Hippocampal formation (tissue), 2 donors: ENCODE measurements at places on chromosomes 2 and 18.

DNA sequence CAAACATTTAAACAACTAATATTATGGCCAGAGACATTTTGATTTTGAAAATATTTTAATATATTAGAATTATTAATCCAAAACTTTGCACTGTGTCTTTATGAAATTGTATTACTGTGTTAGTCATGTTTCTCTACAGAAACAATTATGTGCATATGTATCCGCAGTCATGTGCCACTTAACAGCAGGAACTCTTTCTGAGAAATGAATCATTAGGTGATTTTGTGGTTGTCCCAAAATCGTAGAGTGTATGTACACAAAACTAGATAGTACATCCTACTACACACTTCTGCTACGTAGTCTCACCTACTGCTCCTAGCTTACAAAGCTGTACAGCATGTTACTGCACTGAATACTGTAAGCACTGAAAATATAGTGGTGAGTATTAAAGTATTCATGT is 479.2 kb upstream of the DSEL start:
- no peak for DNase-seq

- no peak for DNase-seq
These were observed 62.5 kb upstream of the STAM2 start for GRCh38 chr2:152238016-152238415.

GRCh38 chr2:68819556-68819955 is 51.6 kb downstream of the BMP10 start:
- DNase-seq, result no peak

- DNase-seq, result no peak
These were observed 582.1 kb upstream of the SETBP1 start for GRCh38 chr18:44098551-44099098.

DNA sequence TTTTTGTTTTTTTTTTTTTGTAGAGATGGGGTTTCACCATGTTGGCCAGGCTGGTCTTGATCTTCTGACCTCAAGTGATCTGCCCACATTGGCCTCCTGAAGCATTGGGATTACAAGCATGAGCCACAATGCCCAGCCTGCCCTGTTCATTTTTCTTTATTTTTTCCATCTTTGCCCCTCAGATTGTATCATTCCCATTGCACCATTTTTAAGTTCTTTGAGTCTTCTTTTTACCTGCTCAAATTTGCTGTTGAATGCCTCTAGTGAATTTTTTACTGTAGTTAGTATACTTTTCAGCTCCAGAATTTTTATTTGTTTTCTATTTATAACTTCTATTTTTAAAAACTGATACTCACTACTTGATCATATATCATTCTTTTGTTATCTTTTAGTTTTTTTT is 101.4 kb upstream of the SLC4A10 start:
- DNase-seq, result no peak

DNA sequence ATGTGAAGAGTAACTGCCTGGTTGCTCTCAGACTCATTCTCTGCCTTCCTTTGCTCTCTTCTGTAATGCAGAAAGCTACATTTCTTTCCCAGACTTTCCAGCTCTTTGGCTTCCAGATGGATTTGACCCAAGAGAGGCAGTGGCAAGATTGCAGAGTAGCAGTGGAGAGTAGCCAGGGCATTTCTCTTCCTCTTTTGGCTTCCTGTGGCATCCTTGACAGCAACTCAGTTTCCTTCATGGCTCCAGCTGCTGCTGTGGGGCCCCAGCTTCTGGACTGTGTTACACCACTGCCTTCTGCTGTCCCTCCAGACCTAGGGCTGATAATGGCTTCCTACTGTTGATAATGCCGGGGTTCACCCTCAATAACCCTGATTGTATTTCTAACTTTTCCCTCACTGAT is 469.4 kb upstream of the SPRED2 start:
- DNase-seq, result no peak

DNA sequence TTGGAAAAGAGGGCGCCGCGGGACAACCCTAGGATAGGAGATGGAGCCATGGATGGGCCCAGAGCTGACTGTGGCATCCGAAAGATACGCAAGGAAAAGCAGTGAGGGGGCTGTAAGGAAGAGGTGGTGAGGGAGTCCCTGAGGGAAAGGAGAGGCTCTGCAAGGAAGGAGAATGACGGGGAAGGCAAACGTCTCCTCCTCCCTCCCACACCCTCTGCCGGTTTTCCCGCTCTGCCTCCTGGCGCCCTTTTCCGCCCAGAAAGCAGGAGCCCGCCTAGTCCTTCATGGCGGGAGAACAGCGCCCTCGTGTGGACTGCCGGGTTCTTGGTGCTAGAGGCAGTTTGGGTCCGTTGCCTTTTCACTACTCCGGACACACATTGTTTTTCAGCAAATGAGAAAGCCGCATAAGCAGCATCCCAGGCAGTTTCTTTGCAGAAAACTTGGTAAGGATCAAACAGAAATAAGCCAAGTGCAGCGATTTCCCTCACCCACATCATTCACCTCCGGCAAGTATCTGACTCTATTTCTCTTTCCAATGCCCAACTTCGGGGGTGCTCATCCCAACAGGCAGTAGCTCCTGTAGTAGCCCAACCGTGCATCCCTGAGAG is 200.4 kb downstream of the INO80D start:
- DNase-seq, result peak; percentile 72

- DNase-seq, result no peak
These were observed 30.7 kb upstream of the PIEZO2 start for GRCh38 chr18:11179959-11180519.

DNA sequence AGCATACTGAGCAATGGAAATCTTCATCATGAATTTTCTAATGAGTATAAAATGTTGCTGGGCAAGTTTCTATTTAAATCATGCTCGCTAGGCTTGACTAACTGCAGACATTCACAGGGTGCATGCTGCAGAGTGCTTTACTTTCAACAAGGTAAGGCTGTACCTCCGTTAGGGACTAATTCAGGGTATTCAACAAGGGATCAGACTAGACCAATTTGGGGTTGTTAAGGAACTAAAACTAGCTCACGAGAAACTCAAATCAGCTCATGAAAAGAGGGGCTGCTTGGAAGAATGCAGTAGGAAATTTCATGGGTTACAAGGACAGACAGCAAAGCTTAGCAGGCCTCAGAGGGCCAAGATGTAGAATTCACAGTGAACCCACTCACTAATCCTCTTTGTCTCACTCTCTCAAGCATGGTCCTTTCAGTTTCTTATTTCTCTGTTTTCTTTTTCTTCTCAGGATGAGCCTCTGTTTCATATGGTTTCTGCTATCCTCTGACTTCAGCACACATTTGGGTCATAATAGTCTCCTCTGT is 2.2 kb downstream of the MYO3B start:
- no peak for DNase-seq

- DNase-seq, result no peak
These were observed 282.2 kb downstream of the MREG start for GRCh38 chr2:215731108-215731658.

GRCh38 chr18:56322406-56322805 is 316.0 kb downstream of the TXNL1 start:
- no peak for DNase-seq

- no peak for DNase-seq
These were observed 5.6 kb downstream of the FBXO36 start for GRCh38 chr2:229927817-229928321.

DNA sequence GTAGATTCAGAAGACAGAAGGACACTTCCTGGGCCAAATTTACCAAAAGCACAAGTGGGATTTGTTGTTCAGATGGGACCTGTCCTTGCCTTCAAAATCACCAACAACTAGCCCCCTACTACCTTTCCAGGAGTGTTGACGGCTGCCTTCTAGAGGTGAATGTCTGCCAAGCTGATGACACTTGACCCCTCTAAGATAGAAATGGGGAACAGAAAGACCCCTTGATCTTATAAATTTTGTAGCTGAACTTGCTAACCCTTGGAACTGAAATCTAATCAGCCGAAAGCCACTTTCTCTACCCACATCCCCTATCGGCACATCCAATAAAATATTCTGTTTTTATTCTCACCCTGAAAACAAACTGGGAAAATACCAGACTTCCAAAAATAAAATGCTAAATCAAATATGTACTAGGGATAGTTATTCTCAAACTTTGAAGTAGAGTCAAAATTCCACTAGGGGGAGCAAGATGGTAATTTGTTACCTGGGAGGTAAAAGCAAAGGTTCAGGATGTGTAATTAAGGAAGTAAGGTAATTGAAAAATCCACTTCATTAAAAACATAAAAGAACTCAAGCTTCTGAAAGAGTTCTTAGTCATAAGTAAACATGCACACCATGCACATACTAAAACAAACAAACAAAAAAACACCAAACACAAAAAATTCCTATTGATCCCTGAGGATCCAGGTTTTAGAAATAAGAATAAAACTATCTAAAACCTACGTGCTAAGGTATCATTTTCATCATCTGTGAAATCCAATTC is 119.2 kb downstream of the ANKRD44 start:
- DNase-seq, result no peak

DNA sequence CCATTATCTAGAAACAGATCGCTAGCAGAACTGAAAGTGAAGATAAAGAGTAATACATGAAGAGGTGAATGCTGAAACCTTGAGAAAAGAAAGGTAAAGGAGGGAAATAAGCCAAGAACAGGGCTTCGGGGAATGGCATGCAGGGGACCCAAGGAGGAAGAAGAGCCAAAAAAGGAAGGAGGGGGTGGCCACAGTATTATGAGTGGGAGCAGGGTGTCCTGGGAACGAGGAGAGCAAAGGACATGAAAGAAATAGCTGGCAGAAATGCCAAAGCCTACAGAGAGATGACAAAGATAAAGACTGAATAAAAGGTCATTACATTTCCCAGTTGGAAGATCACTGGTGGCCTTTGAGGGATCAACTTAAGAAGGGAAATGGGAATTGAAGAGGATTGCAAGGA is 82.9 kb downstream of the ACTR3 start:
- no peak for DNase-seq
